ENCODE measurements at places on chromosomes 12 and 14.

GRCh38 chr12:133023566-133023965 lies 13.7 kb upstream of the ZNF84 start:
- no peak for DNase-seq

- no peak for DNase-seq
Measured at GRCh38 chr14:61151251-61151650, 129.9 kb downstream of the TMEM30B start.

DNA sequence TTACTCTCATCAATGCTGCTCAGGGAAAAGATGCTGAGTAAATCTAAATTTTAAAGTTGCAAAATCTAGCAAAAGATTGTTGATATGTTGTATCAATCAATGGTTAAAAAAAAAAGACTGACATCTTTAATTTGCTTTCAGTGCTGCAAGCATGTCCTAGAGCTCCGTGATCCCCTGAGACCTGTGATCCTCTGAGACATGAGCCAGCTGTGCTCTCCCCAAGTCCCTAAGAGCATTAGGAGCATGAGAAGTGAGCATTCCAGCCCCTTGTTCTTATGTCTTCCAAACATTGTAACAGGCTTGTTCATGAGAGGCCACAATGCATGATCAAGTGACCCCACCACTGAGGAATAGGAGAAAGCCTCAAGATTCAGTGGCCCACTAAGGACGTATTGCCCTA lies 116.6 kb downstream of the DAD1 start:
- DNase-seq = no peak

- DNase-seq = no peak
Measured at GRCh38 chr12:99281277-99281676, 366.3 kb upstream of the GARIN6 start.

DNA sequence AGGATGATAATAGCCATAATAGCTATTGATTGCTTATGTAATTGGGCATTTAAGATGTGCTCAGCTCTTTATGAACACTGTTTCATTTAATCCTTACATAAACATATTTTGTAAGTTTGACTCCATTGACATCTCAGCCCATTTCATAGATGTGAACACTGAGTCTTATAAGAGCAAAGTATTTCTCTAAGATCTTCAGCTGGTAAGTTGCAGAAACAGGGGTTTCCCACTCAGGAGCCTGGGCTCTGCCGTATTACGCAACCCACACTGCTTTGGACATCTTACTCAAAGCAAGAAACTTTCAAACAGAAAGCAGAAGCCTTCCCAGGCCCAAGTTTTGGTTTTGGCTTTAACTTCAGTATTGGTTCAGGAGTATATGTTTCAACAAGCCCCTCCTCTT lies 705.1 kb downstream of the MED13L start:
- no peak for DNase-seq

- no peak for DNase-seq
Measured at GRCh38 chr12:13451776-13452175, 255.2 kb downstream of the EMP1 start.

DNA sequence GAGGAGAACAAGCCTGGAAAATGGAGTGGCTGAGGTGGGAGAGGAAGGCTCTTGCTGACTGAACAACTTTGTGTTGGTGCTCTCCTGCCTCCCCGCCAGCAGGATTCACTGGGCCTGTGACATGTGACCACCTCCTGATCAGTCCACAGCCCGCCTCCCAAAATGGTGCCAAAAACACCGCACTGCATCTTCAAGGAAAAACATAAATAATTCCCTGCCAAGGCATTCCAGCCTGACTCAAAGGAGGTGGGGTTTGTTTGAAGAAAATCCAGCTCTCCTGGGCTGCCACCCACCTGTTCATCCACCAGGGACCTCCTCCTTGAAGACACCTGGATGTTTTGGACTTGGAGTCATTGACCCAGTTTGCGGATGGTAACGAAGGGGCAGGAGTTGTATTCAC lies 83.8 kb upstream of the PIWIL1 start:
- no peak for DNase-seq

- DNase-seq = no peak
Measured at GRCh38 chr12:81339071-81339470, 261.2 kb downstream of the ACSS3 start.

GRCh38 chr12:124551268-124552144 lies 15.9 kb downstream of the NCOR2 start:
- no peak for DNase-seq

GRCh38 chr14:100539766-100540140 lies 47.5 kb downstream of the BEGAIN start:
- DNase-seq = no peak

- no peak for DNase-seq
Measured at GRCh38 chr12:95919110-95919509, 23.3 kb downstream of the CCDC38 start.

DNA sequence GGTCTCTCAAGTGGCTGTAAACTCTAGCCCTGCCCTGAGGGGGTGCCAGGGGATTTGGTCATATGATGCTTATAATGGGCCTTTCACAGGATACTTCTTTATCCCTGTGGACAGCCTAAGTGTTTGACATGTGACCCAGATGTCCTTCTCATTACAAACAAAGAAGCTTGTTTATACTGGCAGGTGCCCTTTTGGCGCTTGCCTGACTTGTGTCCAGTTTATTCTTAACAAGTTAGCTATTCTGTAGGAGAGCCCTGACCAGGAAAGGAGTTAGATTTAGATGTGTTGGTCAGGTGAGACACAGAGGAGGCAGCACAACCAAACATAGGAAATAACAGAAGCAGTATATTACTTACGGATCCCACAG lies 51.9 kb downstream of the CCDC91 start:
- no peak for DNase-seq

- no peak for DNase-seq
Measured at GRCh38 chr14:100453930-100454329, 130.8 kb downstream of the SLC25A47 start.

DNA sequence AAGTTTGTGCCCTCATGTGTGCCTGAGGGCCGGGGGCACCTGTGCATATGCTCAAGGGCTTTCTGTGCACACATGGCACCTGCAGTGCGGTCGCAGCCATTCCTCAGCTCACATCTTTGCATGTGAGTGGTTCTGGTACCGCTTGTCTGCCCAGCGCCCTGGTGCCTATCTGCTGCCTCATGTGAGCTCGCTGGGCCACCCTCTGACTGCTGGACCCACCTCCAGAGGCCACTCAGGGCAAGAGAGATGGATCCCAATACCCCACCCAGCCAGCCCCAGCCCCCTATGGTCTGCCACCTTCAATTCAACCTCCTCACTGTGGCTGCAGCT lies 5.4 kb upstream of the AMN start:
- no peak for DNase-seq

GRCh38 chr12:69627501-69627900 lies 16.8 kb upstream of the LRRC10 start:
- no peak for DNase-seq

GRCh38 chr12:91056488-91056887 lies 1.3 kb downstream of the KERA start:
- no peak for DNase-seq

GRCh38 chr12:80187660-80188090 lies 88.3 kb downstream of the OTOGL start:
- DNase-seq = no peak

- DNase-seq = no peak
Measured at GRCh38 chr14:91278383-91278715, 33.8 kb upstream of the GPR68 start.

DNA sequence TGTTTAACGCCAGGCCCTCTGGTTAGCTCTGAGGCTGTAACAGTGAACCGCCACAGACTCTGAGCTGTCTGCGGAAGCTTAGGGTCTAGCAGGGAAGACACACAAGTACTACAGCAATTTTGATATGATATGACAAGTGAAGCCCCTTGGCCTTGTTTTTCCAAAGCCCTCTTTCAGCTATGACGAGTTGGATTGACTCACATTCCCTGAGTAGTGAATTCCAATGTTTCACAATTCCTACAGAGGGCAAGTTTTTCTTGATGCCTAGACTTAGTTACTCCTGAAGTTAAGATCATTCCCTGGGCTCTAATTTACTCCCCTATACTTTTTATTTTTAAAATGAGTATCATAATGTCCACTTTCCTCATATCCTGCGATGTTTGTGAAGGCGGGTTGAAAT lies 53.3 kb upstream of the CISTR start:
- no peak for DNase-seq

- DNase-seq = no peak
Measured at GRCh38 chr12:113403435-113404415, at the start of gene SDS. TSS of gene SDS (minus strand) at chr12:113403887. CDS start at chr12:113399708, 4,179 bp downstream.

DNA sequence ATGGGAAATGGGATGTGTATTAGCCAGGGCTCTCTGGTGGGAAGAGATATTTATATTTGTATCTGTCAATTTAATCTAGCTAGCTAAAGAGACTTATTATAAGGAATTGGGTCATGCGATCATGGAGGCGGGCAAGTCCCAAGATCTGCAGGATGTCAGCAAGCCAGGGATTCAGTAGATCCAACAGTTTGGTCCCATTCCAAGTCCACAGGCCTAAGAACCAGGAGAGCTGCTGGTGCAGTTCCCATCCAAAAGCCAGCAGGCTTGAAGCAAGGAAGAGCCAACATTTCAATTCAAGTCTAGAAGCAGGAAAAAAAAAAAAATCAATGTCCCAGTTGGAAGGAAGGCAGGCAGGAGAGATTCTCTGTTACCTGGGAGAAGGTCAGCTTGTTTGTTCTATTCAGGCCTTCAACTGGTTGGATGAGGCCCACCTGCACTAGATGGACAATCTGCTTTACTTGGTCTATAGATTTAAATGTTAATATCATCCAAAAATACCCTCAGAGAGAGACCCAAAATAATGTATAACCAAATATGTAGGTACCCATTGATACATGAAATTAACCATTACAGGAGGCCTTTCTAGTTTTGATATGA lies 60.7 kb upstream of the BCAT1 start:
- no peak for DNase-seq

GRCh38 chr14:37599507-37600368 lies 4.3 kb downstream of the TTC6 start:
- no peak for DNase-seq

DNA sequence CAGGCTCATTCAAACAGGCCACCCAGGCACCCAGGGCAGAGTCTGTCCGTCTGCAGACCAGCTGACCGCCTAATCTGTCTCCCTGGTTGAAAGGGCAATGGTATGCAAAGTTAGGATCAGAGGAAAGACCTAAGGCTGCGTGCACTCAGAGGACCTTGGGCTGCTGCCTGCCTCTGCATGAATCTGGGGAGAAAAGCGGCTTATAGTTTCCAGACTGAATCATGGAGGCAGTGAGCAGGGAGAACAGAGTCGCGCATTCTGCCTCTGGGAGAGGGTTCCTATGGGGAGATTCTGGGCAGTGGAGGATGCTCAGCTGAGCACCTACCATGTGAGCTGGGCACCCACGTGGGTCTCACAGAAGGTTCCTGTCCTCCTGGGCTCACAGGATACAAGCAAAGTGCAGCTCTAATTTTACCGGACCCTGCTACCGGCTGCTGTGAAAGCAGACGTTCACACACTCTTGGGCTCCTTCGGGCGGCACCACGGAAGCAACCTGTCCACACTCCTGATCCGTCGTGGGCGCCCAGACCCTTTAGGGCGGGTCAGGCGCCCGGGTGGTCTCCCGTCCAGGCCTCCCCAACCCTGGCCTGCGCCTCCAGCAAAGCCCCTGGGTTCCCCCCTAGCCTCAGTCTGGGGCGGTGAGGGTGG lies 772 bp downstream of the SCARB1 start:
- no peak for DNase-seq

GRCh38 chr14:94180655-94181271 lies 6.6 kb downstream of the PPP4R4 start:
- no peak for DNase-seq

DNA sequence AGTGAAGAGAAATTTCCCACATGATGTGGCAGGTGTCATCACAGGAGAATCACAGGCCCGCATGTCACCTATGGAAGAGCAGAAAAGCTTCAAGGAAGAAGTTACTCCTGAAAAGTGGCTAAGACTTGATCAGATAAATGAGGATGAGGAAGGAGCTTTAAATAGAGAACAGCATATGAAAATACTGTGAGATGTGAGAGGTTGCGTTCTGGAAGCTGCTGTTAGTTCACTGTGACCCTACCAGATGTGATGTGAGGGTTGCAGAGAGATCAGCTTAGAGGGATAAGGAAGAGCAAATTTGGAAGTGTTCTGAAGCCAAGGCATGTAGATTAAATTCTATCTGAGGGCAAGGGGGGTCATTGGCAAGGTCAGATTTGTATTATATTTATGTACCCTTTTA lies 17.1 kb downstream of the ERP27 start:
- no peak for DNase-seq

- no peak for DNase-seq
Measured at GRCh38 chr12:6539314-6539682, 5.0 kb downstream of the GAPDH start.

DNA sequence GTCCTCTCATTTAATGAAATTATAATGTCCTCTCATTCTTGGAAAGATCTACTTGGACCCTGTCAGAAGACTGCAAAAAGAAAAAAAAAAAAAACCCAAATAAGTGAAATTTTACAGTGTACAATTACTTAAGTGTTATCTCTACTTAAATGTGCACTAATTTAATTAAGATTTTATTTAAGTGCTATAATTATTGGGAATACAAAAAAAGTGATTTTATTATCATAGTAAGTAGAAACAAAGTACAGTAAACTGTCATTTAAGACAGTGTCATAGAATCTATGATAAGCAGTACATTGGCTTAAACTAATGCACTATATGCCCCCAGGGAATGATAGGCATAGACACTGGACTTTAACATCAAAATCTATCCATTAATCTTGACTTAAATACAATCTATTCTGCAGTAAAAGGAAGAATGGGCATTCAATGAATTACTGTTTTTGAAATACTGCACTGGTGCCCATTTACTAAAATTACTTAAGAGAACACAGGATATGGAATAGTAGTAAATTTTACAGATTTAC lies 23.3 kb downstream of the INSM2 start:
- no peak for DNase-seq

DNA sequence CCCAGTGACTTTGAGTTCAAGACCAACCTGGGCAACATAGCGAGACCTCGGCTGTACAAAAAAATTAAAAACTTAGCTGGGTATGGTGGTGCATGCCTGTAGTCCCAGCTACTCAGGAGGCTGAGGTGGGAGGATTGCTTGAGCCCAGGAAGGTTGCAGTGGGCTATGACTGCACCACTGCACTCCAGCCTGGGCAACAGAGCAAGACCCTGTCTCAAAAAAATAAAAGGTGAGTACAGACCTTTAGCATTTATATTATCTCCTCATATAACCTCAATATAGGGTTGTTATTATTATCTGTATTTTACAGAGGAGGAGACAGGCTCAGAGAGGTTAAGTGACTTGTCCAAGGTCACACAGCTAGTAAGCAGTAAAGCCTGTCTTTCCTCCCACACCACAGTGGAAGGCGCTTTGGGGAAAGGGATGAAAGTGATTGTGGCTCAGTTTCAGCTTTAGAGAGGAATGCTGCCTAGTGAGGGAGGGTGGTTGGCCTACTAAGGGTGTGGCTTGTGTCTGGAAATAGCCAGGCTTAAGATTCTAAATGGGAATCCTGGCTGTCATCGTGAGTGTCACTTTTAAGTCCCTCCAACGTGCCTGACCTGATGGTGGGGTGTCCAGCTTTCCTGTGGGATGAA lies 7.2 kb downstream of the TPCN1 start:
- DNase-seq = no peak

- DNase-seq = no peak
Measured at GRCh38 chr14:33675415-33676130, 275.3 kb downstream of the EGLN3 start.
